IMR-90 (cell line): ENCODE measurements at places on chromosomes 12 and 14. TPM values are rescaled to one million over a fixed set of nuclear protein-coding genes. Genes with fewer than 3 reads are reported as not detected.
A peak's percentile ranks its signal among the peaks of the same experiment; 100 is the strongest.

The SLC38A2 gene
- 881 and 1,389 TPM in 2 replicates for total RNA-seq

The SLC35F4 gene
- not detected in 2 replicates for total RNA-seq

The DIO2 gene
- total RNA-seq, result 21.7 and 24.2 TPM in 2 replicates

The CLEC4A gene
- 0.28 TPM in 1 of 2 replicates, not detected in the other for total RNA-seq

The ZNF385A gene
- total RNA-seq, result 0.28 and 0.36 TPM in 2 replicates

DNA sequence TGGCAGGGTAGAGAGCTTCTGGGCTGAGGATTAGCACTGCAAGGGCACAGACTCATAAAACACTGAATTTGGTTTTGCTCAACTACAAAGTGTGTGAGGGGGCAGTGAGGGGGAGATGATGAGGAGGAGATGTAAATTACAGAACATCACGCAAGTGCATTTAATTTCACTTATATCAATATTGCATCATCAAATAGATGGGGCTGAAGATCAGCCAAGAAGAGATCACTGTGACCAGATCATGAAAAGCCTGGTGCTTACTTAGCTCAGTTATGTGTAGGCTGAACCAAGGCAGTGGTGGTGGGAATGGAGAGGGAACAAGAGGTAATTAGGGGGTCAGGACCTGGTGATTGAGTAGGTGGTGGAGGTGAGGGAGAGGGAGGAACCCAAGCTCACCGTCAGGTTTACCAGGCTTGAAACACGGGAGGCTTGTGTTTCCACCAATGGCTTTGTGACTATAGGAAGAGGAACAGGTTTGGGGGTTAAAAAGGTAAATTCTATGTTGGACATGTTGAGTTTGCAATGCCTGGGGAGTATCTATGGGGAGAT lies 11.3 kb downstream of the FOS start:
- DNase-seq, result no peak

DNA sequence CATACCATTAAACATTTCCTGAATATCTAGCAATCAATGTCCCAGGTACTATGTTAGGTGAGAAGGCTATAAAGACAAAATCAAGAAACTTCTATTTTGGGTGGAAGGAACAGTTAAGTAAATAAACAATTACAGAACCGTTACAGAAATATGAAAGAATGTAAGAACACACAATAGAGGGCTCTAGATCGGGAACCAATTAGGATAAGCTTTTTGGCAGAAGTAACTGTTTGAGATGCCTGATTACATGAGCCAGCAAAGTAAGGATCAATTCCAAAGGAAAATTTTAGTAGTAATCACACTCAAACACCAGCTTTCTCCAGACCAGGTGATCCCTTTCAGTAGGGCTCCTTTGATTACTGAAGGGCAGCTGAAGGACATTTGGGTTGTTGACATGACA lies 33.9 kb downstream of the PPP1R12A start:
- DNase-seq, result no peak

GRCh38 chr12:44603701-44604100 lies 272.4 kb downstream of the NELL2 start:
- DNase-seq, result no peak

- peak; percentile 56 for DNase-seq
These were observed 37.8 kb downstream of the LLPH start for GRCh38 chr12:66092559-66093269.

- DNase-seq, result no peak
These were observed 5.5 kb upstream of the OTX2 start for GRCh38 chr14:56815745-56816144.

DNA sequence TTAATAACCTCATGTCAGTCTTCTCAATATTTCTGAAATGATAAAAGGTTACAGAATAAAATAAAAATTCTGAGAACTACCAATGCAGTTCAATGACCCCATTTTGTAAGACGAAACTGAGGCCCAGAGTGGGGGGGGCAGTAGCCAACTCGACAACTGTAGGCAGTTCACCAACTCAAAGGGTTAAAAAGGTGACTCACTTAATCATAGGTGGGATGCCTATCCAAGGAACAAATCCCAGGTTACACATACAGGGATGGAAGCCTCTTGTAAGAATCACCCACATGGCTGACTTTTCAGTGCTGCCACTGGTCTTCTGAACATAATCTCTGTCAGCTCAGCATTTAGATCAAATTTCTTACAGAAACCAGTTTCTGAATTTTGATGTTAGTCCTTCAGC lies 10.9 kb downstream of the PPM1H start:
- no peak for DNase-seq

DNA sequence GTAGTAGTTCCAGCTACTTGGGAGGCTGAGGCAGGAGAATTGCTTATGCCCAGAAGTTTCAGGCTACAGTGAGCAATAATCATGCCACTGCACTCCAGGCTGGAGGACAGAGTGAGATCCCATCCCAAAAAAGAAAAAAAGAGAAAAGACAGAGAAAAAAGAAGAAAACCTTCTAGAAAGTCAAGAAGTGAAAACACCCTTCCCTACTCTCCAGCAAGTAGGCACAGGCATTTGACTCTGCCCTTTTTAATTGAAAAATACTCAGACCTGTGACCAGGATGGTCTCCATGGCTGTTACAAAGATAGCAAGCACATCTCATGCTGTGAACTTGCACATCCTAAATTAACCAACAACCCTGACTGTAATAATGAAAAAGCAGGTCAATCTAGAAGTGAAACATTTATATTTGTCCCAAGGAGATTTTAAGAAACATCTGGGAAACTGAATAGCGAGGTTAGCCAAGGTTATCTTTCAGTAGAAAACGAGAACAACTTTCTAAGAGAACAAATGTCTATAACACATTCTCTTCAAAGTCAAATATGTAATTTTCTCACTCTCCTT lies 2.0 kb downstream of the TMTC1 start:
- DNase-seq, result no peak
